ENCODE measurements at places on chromosomes 2 and 18.

DNA sequence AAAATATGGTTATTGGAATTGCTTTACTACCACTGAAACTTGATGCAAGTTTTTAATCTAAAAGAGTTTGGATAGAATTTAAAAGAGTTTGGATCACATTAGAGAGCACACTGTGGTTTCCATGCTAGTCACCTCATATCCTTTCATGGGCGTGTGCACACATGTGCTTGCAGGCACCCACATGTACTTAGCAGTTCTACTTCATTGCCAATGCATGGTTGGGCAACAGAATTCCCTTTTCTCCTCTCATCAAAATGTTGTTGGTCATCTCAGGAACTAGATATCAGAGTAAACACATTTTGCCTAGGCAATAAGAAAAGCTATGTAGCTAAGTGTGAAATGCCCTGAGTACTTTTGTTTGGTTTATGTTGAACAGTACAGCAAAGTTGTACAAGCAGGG lies 254.1 kb upstream of the RASGRP3 start:
- DNase-seq, result no peak

DNA sequence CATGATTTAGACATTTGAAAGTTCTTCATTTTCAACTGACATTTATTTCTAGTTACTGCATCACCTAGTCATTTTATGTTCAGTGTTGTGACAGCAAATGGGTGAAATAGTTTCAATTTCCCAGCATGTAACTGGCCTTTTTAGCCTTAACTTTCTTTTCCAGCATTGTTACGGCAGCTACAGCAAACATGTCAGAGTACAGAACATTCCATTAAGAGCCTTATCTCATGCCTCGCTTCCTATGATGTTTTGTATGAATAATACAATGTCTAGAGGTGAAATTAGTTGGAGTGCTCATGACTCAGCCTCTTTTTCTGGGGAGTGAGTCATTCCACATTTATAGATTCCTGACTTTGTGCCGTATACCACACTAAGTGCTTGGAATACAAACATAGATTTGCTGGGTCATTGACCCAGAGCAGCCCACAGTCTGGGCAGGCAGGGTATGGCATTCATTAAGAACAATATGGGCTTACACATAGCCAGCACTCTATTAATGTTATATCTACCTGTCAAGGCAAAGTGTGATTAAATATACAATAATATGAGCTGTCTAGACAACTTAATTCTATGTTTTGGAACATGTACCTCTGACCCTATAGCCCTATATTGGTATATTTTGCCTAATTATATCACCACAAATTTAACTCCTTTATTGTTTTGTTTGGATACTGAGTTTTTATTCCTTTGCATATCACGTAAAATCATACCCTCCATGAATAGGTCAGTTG lies 72.2 kb downstream of the MAP2 start:
- DNase-seq, result no peak

DNA sequence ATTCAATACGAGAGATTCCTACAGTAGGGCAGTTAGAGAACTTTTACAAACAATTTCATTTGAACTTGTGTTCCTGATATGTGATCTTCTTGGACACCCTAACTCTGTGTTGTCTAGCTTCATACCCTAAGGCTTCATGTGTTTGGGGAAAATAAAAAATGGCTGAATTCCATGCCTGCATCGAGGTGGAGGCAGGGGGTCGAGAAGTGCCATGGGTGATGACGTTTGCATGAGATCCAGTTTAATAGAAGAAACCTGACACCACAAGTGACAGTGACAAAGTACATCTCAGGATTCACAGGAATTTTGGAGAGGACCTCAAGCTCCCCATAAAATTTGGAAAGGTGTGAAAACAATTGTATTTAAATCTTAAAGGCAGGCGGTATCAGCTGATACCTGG lies 169.2 kb upstream of the NABP1 start:
- DNase-seq, result no peak

DNA sequence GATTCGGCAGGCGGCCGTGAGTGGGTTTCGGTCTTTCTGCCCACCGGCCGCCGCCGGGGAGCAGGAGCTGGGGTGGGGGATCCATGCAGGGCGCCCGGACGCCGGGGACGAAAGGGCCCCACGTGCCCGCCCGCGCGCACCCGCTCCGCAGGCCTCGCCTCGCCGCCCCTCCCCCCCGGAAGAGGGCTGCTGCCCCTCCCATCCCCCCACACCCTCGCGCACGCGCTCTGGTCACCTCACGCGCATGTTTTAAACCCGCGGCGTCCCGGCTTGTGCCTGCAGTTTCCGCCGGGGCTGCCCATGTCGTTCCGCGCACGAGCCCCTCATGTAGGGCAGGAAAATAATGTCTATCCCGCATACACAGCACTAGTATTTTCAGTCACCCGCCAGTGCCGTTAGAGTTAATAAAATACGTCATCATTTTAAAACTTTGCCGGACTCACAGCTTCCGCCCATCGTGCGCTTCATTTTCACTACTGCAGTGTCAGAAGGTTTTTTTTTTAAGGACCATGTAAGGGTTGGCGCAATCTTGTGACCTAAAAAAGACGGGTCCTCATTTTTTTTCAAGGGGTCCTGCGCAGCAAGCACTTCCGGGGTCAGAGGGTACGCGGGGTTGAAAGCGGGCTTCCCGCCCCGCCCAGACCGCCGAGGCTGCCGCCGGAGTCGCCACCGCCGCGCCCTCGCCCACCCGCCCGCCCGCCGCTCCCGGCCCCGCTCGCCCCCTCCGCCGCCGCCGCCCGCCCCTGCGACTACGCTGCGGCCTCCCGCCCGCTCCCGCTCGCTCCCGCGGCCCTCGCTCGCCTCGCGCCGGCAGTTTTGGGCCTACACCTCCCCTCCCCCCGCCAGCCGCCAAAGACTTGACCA lies at the start of gene PCBP1:
Gene PCBP1 (plus strand): TSS at position 640 of the 864 bp plus-strand sequence. CDS start 267 bp downstream, outside the sequence.
- DNase-seq, result peak; percentile 86

DNA sequence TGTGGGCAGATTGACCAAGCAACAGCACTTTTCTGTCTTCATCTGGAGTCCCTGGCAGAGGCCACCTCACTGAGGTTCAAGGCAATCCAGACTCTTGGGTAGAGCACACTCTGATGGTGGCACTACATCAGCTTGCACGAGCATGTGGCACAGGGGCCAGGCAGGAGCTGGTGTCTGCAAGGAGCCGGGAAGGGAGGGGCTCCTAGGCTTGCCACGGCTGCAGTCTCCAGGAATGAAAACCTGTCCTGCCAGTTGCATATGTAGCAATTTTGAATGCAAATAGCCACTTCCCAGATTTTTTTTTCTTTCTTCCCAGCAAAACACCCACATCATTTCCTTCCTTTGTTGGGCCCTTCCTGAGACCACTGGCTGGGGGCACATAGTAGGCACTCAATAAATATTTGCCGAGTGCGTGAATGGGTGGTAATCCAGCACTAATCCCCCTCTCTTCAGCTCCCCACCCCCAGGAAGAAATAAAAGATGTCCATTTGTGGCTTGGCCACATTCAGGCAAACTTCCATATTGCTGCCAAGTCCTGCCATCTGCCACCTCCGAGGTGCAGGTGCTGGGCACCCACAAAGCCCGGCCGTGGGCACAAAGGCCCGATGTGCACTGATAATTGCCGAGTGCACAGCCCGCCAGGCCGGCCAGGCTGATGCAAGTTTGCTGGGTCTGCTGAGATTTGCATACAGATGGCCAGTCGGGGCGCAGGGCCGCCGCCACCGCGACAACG lies 72.4 kb downstream of the MYCN start:
- peak; percentile 71 for DNase-seq

DNA sequence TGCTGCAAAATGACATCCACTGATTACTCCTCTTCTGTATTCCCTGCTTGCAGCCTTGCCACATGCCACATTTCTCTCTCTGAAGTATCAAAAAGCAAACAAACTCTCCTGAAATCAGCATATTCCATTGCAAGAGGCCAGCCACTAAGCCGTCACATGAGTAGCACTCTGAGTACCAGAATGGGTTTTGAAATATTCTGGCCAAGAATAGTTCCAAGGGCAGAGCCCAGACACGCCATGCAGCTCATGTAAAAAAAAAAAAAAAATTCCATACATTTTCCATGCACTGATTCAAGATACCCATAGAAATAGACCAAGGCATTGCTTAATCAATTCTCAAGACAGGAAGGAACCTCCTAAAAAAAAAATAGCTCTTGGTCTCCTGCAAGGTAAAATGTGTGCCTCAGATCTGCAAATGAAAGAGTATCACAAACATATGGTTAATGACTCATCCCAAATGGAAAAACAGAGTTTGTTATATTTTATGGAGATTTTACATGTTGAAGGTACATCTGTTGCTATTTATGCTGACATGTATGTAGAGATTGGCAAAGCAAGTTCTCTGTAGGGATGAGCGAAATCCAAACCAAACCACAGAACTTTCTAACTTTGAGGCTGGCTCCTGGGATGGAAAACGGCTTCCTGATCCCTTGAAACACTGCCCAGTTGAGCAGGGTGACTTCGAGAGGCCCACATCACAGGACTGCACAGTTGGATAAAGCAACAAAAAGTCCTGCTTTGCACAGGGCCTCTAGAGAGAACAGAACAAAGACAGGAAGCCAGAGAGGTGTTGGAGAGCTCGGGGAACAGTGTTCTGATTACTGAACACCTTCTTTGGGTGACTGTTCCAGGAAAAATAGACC lies 346.2 kb downstream of the ZNF521 start:
- no peak for DNase-seq

DNA sequence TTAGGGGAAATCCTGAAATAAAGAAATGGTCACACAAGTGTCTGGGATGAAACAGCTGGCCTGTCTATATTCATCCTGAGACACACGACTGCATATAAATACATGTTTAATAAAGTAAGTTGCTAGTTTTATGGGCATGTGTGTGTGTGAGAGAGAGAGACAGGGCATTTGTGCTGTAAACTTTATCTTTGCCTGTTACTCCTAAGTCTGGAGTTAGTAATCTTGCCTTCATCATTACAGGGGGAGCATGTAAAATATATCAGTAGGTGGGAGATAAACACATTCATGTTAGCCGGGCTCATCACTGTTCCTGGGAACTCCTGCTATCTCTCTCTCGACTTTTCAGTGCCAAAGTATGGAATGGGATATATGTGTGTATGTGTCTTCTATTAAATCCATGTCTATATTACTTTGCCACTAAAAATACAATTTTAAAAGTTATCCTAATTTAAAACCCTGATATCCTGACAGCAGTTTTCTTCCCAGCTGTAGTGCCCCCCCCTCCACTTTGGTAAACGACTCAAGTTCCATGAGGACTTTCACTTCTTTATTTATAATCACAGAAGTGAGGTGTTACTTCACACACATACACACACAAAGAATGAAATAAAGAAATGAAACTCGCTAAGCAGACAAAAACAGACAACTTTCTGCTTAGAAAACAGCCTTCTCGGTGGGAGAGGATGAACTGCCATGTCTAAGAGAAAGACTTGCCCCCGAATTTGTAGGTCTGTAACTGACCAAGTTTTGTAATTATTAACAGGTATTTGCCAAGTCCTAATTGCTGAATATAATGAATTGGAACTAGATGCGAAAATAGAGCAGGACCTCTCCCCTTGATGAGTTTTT lies 947 bp downstream of the ZEB2 start:
- DNase-seq, result no peak

DNA sequence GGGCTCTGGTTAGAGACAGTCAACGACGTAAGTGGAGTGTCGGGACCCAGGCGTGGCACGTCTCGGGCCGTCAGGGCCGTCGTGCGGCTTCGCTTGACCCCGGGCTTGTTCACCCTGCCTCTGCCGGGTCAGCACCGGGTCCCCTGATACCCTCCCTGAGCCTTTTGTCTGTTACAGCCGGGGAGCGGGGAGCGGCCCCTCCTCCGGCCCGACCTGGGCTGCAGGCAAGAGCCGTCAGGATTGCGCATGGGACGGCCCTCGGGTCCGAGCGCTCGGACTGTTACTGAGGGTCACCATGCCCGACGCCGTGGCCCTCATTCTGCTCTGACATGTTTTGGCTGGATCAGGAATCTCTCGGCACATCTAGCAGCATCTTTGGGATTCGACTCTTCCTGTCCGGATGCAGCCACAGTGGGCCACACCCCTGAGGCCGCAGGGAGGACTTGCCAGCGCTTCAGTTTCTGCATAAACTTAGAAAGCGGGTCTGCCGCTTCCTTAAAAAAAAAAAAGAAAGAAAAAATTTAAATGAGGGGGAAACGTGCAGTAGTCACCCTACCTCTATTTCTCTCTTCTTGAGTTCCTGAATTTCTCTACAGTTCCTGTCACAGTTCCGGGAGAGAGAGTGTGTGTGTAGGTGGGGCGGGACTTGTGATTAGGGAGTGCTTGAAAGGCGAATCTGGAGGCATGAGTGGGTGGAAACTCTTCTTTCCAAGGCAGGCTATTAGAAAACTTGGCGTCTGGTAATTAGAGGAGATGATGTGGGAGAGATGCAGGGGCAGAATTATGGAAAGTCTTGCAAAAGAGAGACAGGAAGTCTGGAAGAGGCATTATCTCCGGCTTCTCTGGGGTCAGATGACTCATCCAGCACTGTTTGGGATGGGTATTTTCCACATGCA lies 909 bp downstream of the TMEM87B start:
- DNase-seq, result no peak

DNA sequence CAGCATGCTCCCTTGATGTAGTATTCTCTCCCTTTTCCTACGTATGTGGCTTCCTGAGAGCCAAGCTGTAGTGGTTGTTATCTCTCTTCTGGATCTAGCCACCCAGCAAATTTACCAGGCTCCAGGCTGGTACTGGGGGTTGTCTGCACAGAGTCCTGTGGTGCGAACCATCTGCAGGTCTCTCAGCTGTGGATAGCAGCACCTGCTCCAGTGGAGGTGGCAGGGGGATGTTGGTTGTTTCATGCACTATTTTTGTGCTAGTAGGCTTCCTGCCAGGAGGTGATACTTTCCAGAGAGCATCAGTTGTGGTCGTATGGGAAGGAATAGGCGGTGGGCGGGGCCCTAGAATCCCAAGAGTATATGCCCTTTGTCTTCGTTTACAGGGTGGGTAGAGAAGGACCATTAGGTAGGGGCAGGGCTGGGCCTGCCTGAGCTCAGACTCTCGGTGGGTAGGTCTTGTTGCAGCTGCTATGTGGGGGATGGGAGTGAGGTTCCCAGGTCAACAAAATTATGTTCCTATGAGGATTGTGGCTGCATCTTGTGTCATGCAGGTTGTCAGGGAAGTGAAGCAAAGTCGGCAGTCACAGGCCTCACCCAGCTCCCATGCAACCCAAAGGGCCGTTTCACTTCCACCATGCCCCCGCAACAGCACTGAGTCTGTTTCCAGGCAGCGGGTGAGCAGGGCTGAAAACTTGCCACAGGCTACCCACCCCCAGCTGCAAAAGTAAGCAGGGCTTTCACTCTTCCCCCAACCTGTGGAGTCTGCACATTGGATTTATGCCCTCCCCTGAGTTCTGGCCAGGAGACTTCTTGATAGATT lies 1139.5 kb downstream of the BCL11A start:
- no peak for DNase-seq

DNA sequence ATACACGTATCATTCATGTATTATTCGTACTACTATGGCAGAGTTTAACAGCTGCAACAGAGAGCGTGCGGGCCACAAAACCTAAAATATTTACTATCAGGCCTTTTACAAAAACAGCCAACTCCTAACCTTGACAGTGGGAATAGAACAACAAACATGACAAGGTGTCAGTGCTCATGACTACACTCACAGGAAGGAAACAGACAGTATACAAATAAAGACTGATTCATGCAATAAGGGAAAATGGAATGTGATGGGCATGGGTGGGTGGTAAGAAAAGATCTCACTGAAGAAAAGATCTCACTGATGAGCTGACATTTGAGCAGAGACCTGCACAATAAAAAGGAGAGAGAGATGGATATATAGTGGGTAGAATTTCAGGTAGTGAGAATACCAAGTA lies 347.8 kb downstream of the ALK start:
- DNase-seq, result no peak
